ENCODE measurements at places on chromosomes 6 and 20.

GRCh38 chr6:135647521-135647920, 150.0 kb upstream of the AHI1 start:
- no peak for DNase-seq

DNA sequence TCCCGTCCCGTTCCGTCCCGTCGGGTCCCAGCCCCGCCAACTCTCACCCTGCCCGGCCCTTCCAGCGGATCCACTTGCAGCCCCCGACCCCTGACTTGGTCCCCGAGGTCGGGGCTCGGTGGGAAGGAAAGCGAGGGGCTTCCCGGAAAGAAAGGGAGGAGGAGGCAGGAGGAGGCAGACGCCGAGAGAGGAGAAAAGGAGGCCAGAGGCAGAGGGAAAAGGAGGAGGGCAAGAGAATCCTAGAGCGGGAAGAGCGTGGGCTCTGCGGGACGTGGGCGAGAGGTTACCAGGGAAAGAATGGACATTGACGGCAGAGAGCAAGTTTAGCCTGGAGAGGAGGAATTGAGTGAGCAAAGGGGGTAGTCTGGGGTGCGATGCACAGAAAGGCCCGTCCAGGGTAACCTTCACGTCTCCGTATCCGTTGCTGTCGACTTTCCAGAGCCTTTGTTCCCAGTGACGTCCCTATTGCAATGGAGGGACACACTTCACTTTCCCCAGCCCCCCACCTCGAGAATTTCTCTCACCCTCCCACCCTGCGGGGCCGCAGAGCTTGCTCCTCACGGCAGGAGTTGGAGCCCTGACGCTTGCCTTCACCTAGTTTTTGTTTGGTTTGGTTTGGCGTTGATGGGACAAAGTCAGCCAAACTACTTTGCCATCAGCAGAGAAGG, 477 bp upstream of the MOXD1 start:
- DNase-seq = no peak

- no peak for DNase-seq
Measured at GRCh38 chr6:71034563-71035345, 77.9 kb upstream of the B3GAT2 start.

DNA sequence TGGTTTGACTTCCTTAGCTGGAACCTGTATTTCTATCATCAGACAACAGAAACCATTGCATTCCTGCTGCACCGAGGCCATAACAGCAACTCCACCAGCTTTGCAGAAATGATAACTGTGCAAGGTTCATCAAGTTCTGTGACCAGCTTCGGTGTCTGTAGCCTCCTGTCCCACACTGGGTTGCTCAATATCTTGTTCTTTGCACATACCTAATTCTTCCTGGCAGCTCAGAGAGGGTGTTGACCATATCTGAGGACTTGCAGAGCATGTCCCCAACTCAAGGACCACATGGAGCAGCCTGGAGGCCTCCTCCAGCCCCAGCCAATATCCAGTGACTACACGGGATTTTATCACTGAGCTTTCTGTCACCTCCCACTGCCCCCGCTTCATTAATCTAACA, 59.3 kb upstream of the SCAF8 start:
- no peak for DNase-seq

DNA sequence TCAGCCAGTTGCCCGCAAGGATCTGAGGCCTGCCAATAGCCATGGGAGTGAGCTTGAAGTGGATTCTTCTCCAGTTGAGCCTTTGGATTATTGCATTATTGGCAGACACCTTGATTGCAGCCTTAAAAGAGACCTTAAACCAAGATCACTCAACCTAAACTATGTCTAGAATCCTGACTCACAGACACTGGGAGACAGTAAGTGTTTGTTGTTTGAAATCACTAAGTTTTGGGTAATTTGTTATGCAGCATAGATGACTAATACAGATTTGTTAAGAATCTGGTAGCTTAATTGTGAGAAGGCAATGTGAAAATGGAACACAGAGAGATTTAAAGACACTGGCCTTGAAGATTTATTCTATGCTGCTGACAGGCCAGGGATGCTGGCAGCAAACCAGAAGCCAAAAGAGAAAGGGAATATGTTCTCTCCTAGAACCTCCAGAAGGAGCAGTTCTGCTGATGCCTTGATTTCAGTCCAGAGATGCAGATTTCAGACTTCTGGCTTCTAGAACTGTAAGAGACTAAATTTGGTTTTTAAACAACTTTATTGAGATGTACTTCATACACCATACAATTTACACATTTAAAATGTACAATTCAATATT, 17.6 kb downstream of the SIRPD start:
- DNase-seq = no peak

GRCh38 chr6:118862443-118862842, 31.5 kb upstream of the ASF1A start:
- DNase-seq = no peak

- no peak for DNase-seq
Measured at GRCh38 chr20:38229376-38230252, 30.9 kb downstream of the KIAA1755 start.

GRCh38 chr20:64253443-64253842, 2.1 kb upstream of the PCMTD2 start:
- DNase-seq = no peak

DNA sequence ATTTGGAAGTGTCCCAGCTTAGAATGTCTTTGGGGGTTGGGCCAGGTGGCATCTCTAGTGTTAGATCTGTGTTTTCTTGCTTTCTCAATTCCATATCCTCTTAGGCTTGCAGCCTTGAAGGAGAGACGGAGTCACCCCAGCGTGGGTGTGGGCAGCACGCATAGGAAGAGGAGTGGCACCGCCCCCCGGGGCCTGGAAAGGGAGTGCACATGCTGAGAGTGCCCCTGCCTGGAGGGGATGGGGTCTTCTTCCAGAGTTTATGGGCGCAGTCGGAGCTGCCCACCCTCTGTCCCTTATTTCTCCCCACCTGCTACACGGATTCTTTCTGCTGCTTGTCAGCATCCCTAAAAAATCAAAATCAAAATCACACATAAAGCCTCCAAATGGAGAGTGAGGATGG, 309.7 kb downstream of the QKI start:
- no peak for DNase-seq

- DNase-seq = no peak
Measured at GRCh38 chr6:73491377-73491776, 29.5 kb downstream of the EEF1A1 start.

All from DMS 273 treated with DMSO at 0.1 percent for 48 hours (cell line).